ENCODE measurements at places on chromosomes 5 and 9.

DNA sequence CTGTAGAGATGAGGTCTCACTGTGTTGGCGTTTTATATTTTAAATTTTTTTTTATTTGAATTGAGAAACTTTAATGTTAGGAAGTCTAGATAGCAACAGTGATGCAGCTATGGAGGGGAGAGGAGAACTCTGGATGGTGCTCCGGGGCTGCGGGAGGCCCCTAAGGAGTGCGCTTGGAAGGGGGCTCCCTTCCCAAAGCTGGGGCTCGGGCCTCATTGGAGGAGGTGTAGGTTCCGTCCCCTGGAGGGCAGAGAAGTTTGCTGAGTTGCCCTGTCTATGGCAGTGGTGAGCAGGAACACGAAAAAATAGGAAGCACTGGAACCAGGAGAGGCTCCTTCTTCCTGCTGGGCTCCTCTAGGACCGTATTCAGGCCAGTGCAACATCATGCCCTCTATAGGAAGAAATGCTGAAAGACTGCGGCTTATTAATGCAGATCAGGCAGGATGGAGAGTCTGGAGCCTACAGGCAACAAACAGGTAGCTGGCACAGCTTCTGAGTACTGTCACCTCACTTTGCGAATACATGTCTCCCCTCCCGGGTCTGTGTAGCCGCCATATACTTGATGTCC is 16.1 kb downstream of the AHRR start:
- no peak for DNase-seq

DNA sequence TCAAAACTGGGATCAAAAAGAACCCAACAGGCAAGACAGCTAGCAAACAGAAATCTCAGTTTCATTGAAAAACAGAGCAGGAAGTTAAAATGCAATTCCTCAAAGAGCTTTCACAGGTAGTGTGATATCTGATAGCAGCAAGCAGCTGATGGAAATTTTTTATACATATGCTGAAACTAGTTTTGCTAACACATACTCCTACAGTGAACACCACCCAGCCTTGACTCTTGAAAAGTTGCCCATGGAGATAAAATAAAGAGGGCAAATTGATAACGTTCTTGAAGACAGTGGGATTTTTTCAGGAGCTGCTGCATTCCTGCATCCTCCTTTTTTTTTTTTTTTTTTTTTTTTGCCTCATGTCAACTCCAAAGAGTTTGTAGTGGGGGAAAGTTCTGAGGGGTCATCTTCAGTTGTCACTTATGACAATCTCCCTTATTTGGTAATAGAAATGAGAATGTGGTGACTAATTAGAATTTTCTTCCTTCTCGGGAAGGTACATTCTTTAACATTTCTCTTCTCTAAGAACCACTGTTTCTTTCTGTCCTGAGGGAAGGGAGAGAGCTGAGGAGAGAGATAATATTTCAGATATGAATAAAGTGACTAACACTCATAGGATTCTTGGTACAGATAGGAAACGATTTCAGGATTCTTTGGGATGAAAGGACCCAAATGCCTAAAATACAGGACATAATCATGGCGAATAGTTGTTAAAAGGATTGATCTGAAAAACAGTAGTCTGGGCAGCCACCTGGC is 24.6 kb downstream of the SH3RF2 start:
- DNase-seq: no peak

DNA sequence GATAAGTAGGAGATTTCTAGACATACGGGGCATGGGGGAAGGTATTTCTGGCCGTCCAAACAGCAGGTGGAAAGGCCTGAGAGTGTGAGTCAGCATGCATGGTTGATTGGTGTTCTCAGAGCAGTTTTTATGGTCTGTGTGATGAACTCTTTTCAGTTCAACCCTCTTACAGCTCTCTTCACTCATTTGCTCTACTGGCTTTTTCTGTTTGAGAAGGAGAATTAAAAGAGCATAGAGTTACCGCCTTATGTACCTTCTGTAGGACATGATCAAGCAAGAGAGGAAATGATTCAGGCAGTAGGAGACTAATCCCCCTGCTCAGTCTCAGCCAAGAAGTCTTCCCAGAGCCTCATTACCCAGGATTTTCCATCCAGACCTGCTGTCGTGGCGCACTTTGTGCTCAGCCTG is 92.4 kb downstream of the PRDM6 start:
- DNase-seq: no peak

- no peak for DNase-seq
Observed at GRCh38 chr9:113966394-113966793, 90.3 kb downstream of the ZNF618 start.

DNA sequence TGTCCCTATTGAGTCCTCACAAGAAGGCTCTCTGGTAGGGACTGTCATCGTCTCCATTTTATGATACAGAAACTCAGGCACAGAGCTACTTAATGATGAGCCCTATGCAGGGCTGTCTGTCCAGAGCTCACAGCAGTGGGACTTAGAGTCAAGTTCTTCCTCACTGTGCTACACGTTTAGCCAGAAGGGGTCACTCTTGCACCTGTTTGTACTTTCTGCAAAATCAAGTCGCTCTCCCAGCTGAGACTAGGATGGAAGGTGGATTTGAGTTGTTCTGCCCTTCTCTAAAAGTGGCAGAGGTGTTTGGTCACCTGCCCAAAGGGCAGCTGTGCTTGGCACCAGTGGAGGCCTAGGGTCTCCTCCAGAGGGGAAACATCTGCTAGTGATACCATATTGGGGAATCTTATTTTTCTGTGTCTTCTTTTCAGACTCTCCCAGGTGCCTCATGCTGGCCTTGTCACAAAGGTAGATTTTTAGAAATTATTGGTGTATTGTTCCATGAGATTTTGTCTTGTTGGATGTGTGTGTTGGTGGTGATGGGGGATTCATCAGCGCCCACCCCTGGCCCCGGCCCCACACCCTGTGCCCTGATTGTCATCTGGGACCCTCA is 104.2 kb downstream of the PPARGC1B start:
- no peak for DNase-seq

All from activated T-helper 9 cell treated with anti-CD3 and anti-CD28 coated beads, Interleukin-2, amount 50 U/mL, for 16 hours (primary cell).